ENCODE measurements at places on chromosomes 2 and 18. TPM values are rescaled to one million over a fixed set of nuclear protein-coding genes. Genes with fewer than 3 reads are reported as not detected.

The TMEM169 gene
- total RNA-seq = 0.24 TPM

The PER2 gene
- total RNA-seq = 4.7 TPM

The SLC25A52 gene
- total RNA-seq = not detected

The IHH gene
- total RNA-seq = not detected
